ENCODE measurements at places on chromosomes 12 and 14.

GRCh38 chr14:95922080-95922479 is 45.4 kb downstream of the TUNAR start:
- no peak for DNase-seq

DNA sequence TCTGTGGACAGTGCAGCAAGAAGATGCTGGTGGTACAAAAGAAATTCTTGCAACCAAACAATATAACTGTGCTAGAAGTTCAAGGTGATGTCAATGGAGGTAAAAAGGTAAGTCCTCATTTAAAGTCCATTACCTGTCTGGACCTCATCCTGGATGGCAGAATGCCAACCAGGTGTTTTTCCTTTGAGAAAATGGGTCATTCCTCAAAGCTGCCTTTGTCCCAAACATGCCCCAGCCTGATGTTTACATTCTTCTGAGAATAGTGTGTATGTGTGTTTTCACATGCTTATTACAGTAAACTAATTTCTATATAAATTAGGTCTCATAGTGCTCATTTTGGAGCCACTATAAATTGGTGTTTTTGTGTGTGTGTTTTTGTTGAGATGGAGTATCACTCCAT is 24.9 kb downstream of the ACTR6 start:
- DNase-seq, result no peak

DNA sequence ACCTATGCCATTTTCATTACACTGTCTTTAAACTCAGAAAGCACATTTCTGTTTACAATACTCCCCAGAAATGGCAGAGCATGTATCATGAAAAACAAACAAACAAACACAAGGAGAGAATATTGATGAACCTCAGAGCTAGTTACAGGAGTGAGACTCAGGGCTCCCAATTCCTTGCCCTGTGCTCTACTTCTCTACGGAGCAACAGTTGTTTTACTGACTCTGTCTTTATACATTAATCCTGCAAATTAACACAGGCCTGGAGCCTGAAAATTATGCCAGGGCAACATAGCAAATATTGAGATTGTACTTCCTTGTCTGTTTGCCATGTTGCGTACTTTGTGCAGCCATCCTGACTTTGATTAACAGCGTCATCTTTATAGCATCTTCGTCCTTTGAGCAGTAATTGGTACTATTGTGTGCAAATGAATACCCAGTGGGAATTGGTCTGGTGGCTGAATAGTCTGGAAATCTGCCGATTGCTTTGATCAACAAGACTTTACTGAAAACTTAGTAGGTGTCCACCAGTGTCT is 15.2 kb upstream of the AKAP6 start:
- DNase-seq, result no peak

DNA sequence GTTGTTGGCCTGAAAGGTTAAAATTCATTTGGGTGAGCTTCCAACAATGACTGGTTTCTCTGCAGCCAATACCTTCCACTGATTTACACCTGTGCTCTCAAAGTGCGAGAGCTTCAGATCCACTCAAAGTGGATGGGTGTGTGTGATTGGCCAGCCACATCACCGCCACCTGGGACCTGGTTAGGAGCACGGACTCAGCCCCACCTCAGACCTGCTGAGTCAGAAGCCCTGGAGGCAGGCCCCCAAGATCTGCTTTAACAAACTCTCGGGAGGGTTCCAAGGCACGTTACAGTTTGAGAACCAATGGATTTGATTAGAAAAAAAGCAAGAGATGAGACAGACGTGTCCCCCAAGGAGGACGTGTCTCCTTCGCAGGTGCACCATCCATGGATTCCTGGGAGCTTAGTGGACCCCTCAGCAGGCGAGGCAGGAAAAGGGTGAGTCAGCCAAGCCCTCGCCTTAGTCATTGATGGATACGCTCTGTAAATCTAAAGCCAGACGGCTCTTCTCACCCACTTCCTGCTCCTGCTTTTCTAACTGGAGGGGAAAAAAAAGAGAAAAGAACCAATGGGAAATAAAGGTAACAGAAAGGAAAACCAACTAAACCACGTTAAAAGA is 24.5 kb downstream of the FZD10 start:
- DNase-seq, result no peak
